ENCODE measurements at places on chromosomes 6 and 20.

DNA sequence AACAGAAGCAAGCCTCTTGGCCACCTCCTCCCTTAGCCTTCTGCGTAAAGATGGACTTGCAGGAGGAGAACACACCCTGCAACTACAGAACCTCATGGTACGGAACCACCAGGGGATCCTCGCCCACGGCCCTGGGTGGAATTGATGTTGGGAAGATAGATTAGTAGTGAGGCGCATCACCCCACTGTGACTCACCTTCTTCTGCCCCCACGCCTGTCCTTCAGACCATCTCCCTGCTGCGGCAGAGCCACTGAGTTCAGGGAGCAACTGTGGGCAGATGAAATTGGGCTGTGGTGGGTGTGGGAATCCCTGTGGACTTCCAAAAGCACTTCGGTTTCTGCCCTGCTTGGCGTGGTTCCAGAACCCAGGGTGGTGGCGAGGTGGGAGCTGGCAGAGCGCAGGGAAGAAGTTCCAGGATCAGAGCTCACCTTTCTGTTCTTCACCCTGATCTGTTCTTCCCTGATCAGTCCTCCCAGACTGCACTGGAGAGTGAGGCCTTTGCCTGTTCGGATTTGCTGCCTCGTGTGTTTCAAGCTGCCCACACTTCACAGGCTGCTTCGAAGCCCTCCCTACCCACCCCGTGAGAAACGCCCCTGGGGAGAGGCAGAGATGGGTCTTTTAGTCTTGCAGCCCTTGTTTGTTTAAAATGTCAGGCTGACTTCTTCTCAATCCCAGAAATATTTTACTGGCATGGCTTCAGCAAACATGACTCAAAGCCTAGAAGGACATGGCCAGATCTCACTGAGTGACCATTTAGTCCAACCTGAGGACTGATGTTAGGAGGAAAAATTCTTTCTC is 92.8 kb upstream of the MLN start:
- peak; percentile 11 for DNase-seq

GRCh38 chr6:147508866-147509608 is 547 bp downstream of the SAMD5 start:
- DNase-seq: no peak

DNA sequence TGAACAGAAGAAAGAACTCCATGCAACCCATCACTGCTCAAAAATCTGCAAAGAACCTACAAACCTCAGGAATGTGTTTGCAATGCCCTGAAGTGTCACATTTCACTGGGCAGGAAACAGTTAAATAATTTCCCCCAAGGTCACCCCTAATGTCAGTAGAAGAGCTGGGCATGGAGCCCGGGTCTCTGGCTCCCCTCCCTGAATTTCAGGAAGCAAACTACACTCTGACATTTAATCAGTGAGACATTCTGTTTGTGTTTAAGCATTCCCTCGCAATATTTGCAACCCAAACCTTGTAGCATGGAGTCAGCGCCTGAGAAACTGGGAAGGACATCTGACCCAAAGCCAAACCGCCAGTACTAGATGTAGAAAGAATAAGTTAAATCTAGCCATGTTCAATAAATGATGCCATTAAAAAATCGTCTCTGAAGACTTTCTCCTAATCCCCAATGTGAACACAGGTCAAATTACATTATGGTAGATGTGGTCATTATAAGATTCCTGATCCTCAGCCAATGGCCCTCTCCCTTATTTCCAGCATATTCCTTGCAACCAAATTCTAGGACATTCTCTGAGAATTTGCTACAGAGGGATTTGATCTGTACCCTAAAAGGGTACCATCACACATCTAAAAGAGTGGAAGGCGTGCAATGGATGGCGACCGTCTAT is 91.2 kb upstream of the ADTRP start:
- no peak for DNase-seq

- no peak for DNase-seq
Observed at GRCh38 chr20:10632721-10633509, 40.9 kb downstream of the JAG1 start.

- no peak for DNase-seq
Observed at GRCh38 chr6:75084872-75085381, 120.9 kb downstream of the COL12A1 start.

DNA sequence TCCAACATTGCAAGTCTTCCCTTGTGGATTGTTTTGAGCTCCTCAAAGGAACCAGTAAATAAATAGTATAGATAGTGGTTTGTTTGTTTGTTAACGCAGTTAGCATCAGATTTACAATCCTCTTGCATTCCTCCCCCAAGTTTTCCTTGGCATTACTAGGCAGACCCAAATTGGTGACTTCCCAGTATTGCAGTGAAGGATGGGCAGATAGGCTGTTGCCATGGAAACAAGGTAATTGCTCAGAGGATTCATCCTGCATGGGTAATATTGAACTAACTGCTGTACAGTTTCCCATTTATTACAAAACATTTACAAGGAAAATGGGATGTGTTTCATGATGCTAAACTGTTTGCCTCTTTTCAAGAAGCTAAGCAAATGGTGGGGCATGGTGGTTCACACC is 477.2 kb downstream of the EPM2A start:
- no peak for DNase-seq

- DNase-seq: no peak
Observed at GRCh38 chr6:155132617-155133016, 131.2 kb upstream of the CLDN20 start.

GRCh38 chr20:33507461-33507860 is 17.6 kb downstream of the CBFA2T2 start:
- DNase-seq: no peak

GRCh38 chr6:73802366-73802765 is 106.4 kb downstream of the CD109 start:
- DNase-seq: no peak

- no peak for DNase-seq
Observed at GRCh38 chr6:163177007-163177406, 237.5 kb upstream of the QKI start.

- DNase-seq: no peak
Observed at GRCh38 chr6:128513878-128514277, 6.5 kb downstream of the PTPRK start.

GRCh38 chr20:1906361-1907051 is 11.3 kb downstream of the SIRPA start:
- no peak for DNase-seq

DNA sequence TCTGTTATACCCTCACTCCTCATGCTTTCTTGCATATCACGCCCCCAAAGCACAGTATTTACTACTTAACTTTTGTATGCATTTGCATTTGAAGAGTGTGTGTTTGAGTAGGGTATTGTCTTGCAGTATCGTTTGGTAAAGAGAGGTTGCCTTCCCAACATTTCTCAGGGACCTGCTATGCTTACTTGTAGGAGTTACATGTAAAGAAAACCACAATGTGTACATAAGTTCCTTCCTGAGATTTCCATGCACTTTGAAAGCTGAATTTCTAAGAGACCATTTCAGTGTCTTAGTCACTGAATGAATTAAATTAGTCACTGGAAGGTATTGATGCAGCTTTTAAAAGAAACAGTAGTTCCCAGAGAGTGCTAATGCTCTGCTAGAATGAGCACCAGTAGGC is 159.3 kb upstream of the LAMA2 start:
- no peak for DNase-seq

- no peak for DNase-seq
Observed at GRCh38 chr20:11776687-11777086, 141.0 kb upstream of the BTBD3 start.

- no peak for DNase-seq
Observed at GRCh38 chr6:148183776-148184175, 158.9 kb upstream of the SASH1 start.

GRCh38 chr20:58096880-58097423 is 131.5 kb downstream of the ANKRD60 start:
- DNase-seq: no peak

- no peak for DNase-seq
Observed at GRCh38 chr6:93124006-93124632, 295.2 kb downstream of the EPHA7 start.

GRCh38 chr6:32108094-32108627 is 977 bp downstream of the TNXB start:
- DNase-seq: no peak

GRCh38 chr6:158067436-158068015 is 85.9 kb downstream of the SYNJ2 start:
- DNase-seq: no peak

DNA sequence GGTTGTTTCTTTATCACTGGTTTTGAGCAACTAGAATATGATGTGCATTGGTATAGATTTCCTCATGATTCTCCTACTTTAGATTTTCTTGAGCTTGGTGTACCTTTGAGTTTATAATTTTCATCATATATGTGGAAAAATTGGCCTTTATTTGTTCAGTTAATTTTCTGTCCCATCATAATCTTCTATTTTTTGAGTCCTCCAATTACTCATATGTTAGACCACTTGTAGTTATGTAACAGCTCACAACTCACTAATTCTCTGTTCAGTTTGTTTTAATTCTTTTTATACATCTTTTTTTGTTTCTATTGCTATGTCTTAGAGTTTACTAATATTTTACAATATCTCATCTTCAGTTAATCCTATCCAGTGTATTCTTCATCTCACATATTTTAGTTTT is 81.3 kb upstream of the LAMA2 start:
- DNase-seq: no peak
